Calu3 (cell line): ENCODE measurements at places on chromosomes 7 and 10.

DNA sequence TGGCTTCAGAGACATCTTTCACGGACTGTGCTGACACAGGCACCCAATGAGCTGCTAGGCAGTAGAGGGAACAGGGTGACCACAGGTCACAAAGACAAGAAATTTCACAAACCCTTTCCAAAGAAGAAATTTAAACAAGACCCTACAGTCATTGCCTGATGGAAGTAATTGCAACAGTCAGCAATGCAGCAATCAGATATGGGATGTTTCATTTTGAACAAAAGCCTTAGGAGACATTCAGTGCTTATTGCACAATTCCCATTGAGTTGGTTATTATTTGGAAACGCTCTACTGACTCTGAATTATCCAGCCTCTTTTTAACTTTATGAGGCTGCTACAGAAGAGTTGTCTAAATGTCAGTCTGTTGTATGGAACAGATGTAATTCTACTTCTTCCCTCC lies 85.5 kb downstream of the ETV1 start:
- no peak for DNase-seq

- DNase-seq: peak; percentile 88
Observed at GRCh38 chr10:14074062-14074884, 256.5 kb downstream of the FRMD4A start.

GRCh38 chr10:128160297-128160711 lies 34.1 kb upstream of the MKI67 start:
- no peak for DNase-seq

GRCh38 chr7:19783541-19783940 lies 10.1 kb upstream of the TMEM196 start:
- no peak for DNase-seq

DNA sequence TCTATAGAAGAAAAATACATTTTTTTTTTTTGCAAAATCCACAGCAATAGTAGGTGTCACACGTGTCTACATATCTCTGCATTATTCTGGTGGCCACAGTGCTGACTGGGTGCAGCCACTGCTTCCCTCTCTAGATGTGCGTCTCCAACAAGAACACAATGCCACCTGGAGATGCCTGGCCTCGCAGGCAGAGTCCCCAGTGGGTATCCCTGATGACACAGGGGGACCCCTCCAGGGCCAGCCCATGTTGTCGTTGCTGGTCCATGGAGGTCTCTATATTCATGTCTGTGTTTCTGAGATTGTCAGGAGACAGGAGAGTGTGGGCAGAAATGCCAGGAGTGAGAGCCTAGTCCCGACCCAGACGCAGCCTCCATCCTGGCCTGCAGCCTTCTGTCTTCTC lies 345.9 kb upstream of the SHH start:
- no peak for DNase-seq

DNA sequence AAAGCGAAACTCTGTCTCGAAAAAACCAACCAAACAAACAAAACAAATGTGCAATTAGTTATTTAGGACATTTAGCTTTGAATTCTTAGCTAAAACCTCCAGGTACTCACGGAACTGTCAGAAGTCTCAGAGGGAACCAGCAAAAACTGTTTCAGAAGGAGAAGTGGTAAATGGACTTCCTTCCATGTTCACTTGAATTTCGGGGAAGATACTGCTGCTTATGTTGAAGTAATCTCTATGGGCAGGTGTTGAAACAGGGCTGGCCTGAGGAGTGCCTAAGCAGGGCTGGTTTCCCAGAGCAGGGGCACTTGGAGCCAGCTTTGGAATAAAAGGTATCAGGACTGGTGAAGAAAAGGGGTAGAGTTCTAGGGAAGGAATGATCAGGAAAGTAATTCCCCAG lies 2.4 kb upstream of the EXOC6 start:
- DNase-seq: no peak

- no peak for DNase-seq
Observed at GRCh38 chr7:132743974-132744373, 167.7 kb upstream of the PLXNA4 start.

GRCh38 chr7:37999673-38000072 lies 79.2 kb downstream of the EPDR1 start:
- no peak for DNase-seq

DNA sequence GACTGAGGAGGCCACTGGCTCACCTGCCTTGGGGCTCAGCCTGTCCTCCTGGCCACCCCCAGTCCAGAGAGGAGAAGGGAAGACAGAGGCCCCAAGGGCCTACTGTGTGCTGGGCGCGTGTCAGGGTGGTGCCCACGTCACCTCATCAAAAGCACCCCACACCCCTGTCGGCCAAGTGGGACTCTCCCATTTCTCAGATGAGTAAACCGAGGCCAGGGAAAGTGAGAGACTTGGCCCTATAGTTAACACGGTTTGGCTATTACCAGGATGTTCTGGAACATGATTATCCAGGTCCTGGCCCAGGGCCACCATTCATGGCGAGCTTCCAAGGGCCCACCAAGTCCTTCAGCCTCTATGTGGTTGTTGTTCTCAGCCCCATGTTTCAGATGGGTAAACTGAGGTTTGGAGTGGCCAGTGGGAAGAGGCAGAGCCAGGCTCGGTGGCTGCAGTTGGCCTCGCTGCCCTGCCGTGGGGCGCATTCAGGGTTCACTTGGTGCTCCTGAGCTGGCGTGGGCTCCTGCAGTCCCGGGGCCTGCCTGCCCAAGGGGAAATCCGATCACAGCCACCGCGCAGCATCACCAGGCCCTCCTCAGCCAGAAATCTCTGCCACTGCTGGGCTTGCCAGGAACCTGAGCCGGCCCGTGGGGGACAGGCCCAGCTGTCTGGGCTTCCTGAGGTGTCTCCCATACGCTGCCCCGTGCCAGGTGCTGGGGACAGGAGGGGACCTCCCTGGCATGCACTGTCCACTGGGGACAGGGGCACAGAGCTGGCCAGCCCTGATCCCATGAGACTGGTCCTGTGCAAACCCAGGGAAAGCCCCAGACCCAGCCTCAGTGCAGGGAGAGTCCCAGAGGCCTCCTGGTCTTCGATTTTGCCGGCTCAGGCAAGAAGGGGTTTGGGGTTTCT lies 117.7 kb upstream of the TNRC18 start:
- DNase-seq: no peak

GRCh38 chr10:113709221-113709838 lies 29.6 kb downstream of the CASP7 start:
- no peak for DNase-seq

- DNase-seq: peak; percentile 6
Observed at GRCh38 chr10:42783181-42783549, 570 bp downstream of the BMS1 start.

- no peak for DNase-seq
Observed at GRCh38 chr7:115042596-115042995, 120.7 kb downstream of the MDFIC start.

- DNase-seq: no peak
Observed at GRCh38 chr10:89566992-89567391, 31.6 kb upstream of the SLC16A12 start.

- DNase-seq: peak; percentile 41
Observed at GRCh38 chr10:114613237-114613979, 44.7 kb downstream of the ABLIM1 start.

DNA sequence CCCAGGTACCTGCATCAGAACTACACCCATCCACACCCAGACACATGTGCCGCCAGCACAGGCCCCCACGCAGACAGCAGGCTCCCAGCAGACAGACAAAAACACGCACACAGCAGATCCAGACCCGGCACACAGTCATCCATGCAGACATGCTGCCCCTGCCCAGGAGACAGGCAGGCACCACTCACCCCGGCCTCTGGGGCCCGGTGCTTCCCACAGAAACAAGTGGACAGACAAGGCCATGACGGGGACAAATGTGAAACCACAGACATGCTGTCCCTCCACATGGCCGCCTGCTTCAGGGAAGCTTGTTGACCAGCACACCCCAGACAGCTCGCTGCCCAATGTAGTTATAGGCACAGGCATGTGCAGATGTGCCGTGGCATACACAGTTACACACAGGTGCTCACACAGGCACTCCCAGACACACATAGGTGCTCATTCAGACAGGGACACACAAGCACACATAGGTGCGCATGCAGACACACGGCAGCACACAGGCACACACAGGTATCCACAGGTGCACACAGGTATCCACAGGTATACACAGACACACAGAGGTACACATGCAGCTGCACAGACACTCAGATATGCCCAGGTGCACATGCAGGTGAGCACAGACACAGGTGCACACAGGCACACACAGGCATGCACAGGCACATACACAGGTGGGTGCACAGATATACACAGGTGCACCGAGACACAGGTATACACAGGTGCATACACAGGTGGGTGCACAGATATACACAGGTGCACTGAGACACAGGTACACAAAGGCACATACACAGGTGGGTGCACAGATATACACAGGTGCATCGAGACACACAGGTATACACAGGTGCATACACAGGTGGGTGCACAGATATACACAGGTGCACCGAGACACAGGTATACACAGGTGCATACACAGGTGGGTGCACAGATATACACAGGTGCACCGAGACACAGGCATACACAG lies 10.5 kb upstream of the SCART1 start:
- no peak for DNase-seq
